ENCODE measurements at places on chromosomes 7 and 10.

DNA sequence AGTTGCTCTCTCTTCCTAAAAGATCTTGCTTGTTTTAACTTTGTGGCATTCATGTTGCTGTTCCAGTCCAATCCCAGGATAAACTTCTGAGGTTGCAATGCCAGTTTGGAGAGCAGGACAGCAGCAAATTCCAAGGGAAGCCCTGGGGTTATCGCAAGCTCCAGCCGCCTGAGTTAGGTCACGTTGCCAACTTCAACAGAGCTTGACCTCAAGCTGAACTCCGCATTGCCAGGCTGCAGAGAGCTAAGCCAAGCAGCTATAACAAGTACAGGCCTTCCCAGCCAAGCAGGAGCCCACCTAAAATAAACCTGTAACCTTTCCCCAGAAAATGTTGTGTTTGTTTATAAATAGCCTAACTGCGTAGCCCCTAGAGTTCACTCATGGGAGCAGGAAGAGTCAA, 138.9 kb upstream of the LYZL1 start:
- DNase-seq = no peak

GRCh38 chr10:129029851-129030602, 437.0 kb upstream of the MGMT start:
- no peak for DNase-seq

GRCh38 chr10:9743639-9744038, 1274.0 kb upstream of the CELF2 start:
- DNase-seq = no peak

DNA sequence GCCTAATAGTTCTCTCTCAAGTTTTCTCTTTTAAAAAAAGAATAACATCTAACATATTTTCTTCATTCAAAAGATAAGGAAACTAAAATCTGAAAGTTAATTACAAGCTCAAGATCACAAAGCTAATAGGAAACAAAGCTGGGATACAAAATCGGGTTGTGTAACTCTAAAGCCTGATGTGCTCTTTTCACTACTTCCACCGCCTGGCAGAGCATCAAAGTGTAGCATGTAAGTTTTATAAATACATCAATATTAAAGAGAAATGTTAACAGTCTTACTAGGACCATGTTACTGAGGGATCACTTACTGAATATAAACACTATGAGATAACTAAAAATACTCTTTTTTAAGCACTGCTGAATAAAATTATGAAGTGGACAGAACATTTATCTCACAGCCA, 97.2 kb downstream of the KMT2C start:
- no peak for DNase-seq

DNA sequence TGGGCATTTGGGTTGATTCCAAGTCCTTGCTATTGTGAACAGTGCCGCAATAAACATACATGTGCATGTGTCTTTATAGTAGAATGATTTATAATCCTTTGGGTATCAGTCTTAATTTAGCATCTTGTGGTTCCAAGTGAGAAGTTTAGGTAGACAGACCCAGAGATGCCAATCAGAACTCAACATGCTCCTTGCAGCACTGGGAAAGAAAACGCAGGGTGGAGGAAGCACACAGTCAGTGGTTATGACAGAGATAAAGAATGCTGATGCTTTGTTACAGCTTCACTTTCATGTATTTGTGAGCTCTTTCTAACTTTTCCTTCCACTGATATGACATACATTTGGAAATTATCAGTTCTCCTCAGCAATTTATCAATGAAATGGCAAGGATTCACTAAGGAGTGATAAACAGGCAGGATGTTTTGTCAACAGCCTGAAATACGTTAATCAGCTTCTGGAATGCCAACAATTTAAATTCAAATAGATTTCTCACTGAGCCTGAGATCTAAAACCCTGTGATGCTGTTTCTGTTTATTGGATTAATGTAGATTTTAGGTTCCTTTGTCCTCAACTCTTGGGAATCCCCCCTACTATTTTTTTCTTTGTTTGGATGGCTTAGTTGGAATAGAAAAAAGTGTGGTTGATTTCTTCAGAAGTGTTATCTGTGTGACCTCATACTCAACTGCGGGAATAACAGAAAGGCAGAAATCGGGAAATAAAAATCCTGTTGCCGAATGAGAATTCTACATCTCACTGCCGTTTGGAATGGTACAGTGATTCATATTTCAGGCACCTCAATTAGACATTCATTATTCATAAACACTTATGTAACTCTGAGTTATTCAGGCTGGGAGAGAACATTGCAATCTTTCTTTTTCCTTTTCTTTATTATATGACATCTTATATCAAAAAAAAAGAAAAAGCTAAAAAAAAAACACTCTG, 675.0 kb downstream of the CNTNAP2 start:
- DNase-seq = no peak
